GM04503 (cell line): ENCODE measurements at places on chromosomes 11 and 22.

GRCh38 chr22:42065438-42066125 is 5.0 kb downstream of the NAGA start:
- no peak for DNase-seq

GRCh38 chr11:124745835-124746620 is 6.0 kb downstream of the VSIG2 start:
- DNase-seq = no peak

GRCh38 chr11:9073466-9074225 is 17.8 kb downstream of the SCUBE2 start:
- DNase-seq = no peak

DNA sequence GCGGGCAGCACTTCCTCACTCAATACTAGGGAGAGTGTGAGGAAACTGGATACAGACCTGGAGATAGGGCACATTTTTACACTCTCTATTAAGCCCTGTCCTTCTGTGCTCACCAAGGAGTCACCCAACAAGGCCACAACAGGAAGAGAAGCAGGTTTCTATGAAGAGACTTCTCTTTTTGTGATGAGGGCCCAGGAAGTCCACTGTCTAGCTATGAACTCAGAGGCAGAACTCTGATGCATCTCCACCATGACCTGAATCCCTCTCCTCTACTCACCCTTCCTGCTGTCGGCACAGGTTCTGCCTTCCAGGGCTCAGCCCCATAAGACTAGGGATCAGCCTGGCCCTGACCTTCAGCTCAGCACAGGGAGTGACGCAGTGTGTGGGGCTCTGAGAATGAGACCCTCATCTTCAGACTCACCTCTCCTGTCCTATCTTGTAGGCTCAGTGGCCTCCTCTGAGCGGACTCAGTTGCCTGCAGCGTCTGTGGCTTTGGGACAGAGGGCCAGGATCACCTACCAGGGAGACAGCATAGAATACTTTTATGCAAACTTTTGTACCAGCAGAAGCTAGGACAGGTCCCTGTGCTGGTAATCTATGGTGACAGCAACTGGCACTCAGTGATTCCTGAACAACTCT is 49.3 kb upstream of the IGLL5 start:
- no peak for DNase-seq

GRCh38 chr11:58845386-58845785 is 882 bp upstream of the GLYATL2 start:
- no peak for DNase-seq

DNA sequence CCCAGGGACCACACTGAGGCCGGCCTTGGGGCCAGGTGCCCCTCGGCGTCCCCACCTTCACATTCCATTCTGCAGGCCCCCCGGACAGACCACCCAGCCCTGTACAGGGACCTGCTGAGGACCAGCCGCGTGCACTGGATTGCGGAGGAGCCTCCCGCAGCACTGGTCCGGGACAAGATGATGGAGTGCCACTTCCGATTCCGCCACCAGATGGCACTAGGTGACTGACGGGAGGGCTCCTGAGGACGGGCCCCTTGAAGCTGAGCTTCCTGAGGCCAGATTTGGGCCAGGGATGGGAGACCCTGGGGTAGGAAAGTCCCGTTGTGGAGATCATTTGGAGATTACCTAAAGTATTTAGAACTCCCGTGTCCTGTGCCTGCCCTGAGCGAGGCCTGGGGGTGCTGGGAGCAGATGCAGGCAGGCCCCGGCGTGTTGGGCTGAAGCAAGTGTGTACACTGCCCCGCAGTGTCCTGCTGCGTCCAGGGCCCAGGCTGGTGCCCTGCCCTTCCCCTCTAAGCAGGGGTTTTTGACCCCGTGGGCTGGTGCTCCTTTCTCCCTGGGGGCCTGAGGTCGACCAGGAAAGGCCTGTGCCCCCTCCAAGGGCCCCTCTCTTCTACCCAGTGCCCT is 20.0 kb downstream of the TRMU start:
- no peak for DNase-seq

DNA sequence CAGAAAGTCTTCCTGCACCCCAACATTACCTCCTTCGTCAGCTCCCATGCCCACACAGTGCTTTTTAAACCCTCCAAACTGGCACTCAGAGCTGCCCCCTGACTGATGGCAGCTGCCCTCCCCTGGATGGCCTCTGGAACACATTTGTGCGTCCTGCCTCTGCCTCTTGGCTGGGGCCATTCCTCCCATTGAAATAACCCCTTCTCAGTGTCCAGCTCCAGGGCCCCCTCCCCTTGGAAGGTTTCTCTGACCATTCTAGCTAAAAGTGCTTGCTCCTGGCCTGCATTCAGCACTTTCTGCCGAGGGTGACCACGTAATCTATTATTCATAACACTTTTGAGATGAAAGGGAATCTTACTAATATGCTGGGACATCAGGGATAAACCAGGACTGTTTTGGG is 130.0 kb downstream of the PARVA start:
- DNase-seq = no peak
